ENCODE measurements at places on chromosomes 16 and 17. TPM values are rescaled to one million over a fixed set of nuclear protein-coding genes. Genes with fewer than 3 reads are reported as not detected.
A peak's percentile ranks its signal among the peaks of the same experiment; 100 is the strongest.

ANKRD13B gene
- total RNA-seq: 3.8 TPM

TLCD3B gene
- 0.31 TPM for total RNA-seq

TBC1D3K gene
- total RNA-seq: not detected

DNA sequence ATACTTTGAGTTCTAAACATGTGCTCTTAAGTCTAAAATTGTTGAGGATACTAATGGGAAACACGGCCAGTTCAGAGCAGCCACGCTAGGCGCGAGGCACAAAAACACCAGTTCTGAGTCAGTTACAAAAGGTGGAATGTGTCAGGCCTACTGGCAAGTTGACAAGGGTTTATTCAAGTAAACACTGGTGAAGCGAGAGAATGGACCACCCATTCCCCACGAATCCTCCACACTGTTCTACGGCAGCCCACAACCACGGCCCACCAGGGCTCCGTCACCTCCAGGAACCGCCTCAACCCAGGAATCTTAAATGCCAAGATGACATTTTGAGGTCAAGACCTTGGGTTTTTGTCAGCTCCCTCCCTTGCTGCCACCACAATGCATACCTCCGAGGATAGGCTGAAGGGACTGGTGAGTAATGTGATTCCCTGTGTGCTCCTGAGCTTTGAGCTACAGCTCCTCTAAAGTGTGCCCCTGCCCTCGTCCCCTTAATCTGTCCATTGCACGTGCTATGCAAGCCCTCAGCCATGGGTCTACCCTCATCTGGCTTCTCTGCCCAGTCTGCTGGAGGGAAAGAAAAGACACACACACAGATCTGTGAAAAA lies 28.5 kb upstream of the TRAP1 start:
- no peak for DNase-seq

GRCh38 chr17:48610282-48611211 lies at the start of gene HOXB7:
Gene HOXB7, minus strand, starts transcription at chr17:48611017. Its CDS starts 99 bp downstream, at chr17:48610918.
- DNase-seq: peak; percentile 80

DNA sequence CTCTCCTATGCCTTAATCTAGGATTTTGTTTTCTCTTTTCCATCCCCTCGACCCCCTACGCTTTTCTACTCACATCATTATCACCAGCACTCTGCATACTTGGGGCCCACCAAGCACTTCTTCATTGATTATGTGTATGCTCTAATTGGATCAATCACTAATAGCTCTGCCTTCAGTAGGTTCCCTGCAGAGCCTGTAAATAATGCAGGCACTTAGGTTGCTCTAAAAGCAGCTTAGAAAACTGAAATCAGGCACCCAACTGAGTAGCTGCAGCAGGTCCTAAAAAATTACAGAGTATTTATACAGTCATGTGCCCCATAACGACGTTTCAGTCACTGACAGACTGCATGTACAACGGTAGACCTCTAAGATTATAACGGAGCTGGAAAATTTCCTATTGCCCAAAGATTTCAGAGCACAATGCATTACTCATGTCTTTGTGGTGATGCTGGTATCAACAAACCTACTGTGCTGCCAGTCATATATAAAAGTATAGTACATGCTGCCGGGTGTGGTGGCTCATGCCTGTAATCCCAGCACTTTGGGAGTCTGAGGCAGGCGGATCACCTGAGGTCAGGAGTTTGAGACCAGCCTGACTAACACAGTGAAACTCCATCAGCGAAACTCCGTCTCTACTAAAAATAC lies 280.4 kb downstream of the HS3ST3B1 start:
- no peak for DNase-seq

DNA sequence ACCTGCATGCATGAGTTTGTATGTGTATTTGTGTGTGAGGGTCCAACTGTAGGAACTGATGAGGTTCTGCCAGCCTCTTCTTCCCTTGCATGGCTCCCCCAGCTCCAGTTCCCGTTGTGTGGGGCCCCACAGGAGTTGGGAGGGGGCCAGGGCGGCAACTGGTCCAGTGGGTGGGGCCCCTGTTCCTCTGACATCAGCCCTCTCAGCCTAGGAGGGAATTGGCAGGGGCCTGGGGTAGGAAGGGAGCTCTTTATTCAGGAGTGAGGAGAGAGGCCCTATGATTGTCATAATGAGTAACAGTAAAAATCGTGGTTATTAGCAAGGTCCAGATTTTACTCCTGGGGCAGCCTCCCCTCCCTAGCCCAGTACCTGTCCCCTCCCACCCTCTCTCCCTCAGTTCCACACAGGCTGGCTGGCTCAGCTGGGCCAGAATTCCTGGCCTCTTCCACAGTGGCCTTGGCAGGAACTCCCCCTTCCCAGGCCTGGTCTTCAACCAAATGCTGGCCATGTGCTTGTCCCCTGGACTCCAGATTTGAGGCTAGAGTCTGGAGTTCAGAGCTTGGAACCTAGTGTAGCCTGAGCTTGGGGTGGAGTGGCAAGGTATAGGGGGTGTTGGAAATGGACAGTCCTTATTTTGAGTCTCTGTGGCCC lies 18.9 kb downstream of the RARA start:
- DNase-seq: no peak

DNA sequence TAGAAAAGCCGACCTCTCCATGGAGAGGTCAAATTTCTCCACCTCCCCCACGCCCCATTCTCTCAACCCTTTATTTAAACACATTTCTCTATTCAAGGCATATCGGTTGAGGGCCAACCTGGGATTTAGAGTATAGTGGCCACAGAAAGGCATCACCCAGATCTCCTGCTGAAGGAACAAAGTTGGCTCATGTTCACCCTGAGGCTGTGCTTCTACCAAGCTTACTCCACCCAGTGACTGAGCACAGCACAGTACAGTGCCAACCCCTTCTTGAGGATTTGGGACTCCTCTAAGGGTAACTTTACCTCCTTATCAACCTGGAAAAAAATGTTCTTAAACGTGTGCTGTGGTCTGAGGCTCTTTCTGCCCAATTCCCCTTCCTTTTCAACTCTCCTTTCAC lies 94.0 kb downstream of the CMC2 start:
- no peak for DNase-seq

- peak; percentile 34 for DNase-seq
These were observed 47.2 kb upstream of the GSE1 start for GRCh38 chr16:85565801-85566526.

GRCh38 chr16:27369806-27370205 lies 32.2 kb upstream of the IL21R start:
- DNase-seq: no peak

DNA sequence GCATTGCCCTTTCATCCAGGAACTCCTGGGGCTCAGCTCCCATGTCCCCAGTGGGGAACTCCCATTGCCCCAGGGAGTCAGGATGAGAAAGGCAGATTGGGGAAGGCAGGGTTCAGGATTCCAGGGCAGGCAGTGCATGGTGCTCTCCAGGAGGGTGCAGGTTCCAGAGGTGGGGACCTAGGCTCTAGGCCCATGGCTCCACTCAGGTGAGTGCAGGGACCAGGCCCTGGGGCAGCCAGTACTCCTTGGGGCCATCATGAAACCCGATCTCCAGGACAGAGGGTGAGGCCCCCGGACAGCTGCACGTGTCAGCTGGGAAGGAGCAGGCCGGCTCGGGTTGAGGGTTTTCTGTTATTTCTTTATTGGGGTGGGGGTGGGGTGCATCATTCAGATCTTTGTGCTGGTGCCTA lies 1.3 kb upstream of the MTSS2 start:
- no peak for DNase-seq

DNA sequence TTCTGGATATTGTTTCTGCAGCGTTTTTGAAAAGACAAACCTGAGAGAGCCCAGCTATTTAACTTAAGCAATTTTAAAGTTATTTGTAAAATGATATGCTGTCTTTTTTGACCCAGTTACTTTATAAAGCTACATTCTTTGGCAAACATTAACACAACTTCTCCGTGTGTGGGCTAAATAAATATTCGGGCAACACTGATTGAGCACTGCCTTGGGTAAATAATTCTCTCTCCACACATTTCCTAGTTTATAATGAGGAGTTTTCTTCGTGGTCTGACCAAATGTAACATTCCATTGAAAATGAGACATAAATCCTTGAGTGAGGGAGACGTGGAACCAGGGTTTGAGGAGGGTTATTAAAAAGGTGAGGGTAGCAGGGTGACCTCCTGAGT lies 142.8 kb downstream of the WWOX start:
- no peak for DNase-seq

GRCh38 chr17:64020056-64020766 lies at the start of gene ICAM2:
Gene ICAM2, minus strand, starts transcription at chr17:64020633. Its CDS starts 13,942 bp downstream, at chr17:64006691.
- DNase-seq: peak; percentile 77

GRCh38 chr16:69495821-69496220 lies 69.9 kb upstream of the NFAT5 start:
- DNase-seq: no peak

DNA sequence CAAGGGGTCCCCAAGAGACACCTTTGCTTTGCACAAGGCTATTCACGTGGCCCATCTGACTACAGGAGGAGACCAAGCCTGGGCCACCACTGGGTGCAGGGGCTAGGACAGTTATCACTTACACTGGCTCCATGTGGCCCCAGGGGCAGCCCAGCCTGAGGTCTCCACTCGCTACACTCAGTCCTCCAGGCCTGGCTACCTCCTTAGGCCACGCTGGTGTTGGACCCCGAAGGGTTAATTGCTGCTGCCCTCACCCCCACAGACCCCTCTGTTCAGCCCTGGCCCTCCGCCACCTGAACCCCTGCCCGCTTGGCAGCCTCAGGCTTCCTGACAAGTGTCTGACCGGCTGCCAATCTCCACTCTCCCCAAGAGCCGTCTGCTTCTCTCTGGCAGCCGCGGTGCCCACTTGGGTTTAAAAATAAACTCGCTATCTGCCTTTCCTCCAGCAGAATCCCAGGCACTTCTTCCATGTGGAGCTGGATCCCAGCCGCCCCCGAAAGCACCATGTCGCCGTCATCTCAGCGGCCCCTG lies 27.8 kb downstream of the ADAM11 start:
- no peak for DNase-seq

Measured in left colon (tissue), 2 donors.